Neural crest cell (in vitro differentiated cells): ENCODE measurements at places on chromosomes 6 and 20.
A peak's percentile ranks its signal among the peaks of the same experiment; 100 is the strongest.

DNA sequence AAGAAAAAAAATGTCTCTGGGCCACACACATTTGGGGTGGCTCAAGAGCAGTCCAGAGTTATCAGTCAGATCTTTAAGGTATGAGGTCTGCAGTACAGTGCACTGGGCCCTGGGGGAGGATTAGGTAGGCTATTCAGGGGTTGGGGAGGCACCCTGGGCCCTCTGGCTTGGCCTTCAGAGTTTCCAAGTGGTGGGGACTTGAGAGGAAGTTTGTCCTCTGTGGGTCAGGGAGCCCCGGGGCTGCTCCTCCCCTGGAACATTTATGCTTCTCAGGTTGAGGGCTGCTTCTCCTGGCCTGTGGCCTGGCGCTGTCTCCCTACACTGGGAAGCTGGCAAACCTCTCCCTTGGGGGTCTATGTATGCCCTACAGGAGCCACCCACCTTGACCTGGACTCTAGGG is 46.0 kb downstream of the PTK7 start:
- DNase-seq: no peak

GRCh38 chr20:3658019-3658715 is 5.0 kb downstream of the GFRA4 start:
- DNase-seq: no peak

DNA sequence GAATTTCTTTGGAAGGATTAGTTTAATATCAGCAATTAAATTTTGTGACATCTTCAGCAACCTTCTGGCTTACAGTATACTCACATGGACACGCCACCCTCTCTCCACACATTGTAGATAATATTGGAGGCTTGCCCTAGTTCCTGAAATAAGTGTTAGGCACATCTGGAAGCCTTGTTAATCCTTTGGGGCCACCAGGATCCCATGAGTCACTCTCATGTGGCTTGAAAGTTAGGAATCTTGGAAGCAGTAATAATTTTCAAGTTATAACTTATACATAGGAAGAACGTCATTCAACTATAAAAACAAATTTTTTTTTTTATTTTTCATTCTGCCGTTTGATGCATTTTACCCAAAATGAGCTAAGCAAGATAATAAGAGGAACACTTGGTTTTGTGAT is 20.5 kb downstream of the LAMA4 start:
- DNase-seq: no peak

DNA sequence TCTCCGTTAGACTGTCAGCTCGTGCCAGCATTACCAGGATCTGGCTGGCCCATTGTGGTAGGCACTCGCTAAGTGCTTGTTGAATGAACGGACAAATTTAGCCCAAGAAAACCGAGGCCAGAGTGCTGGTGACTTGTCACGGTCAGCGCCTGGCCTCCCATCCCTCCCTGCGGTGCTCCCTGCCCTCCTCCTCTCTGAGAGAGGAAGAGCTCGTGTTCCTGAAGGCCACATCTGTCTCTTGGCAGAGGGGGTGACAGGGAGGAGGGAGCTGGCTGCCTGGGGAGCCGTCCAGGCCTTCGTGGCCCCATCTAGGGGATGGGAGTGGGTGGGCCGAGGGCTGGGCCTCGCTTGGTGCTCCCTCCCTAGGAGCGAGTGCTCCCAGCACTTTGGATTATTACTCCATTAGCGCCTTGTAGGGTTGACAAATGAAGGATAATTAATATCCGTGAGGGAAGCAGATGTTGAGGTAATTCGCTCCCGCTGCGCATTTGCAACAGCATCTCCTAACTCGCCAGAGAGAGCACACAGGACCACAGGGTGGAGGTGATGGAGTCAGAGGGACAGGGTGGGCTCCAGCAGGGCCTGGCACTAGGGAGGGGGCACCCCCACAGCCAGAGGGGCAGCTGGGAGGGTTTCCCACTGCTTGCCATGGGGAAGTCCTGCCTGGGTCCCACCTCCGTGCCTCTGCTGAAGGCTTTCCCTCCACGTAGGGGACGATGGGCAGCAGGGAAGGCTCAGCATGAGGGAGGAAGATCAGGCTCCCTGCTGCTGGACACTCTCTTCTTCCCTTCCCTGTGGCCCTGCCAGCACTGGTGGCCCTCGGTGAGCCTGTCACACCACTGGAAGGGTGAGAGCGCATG is 37.0 kb downstream of the VSTM2L start:
- no peak for DNase-seq

DNA sequence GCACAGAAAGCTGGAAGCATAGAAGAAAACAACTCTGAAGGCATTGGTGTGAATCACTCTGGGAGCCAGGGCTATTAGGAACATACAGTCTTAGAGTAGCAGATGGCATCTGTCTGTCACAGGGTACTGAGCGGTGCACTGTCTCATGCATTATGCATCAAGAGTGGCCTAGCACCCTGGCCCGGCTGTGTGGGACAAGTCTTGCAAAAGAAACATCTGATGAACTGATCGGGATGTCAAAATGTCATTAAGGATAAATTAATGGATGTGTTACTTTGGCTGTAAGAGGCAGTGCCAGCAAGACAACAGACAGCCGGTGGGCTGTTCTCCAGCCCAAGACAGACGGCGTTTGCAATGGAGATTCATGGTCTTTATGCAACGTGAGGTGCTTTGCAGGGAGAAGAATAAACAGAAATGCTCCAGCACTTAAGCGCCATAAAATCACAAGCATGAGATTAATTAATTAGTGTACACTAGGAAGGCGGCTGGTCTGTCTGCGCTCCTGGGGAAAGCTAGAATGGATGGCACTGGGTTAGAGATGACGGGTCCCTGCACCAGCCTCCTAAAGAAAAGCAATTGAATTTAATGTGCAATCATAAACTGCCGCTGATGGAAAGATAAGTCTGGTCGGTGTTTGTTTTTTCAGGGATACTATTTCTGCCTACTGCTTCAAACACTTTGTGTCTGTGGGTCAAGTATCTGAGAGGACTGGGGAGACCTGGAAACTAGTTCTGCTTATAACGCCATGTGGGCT is 600.6 kb upstream of the CHD6 start:
- DNase-seq: no peak

GRCh38 chr6:133817460-133818047 is 71.4 kb upstream of the TCF21 start:
- DNase-seq: peak; percentile 41

DNA sequence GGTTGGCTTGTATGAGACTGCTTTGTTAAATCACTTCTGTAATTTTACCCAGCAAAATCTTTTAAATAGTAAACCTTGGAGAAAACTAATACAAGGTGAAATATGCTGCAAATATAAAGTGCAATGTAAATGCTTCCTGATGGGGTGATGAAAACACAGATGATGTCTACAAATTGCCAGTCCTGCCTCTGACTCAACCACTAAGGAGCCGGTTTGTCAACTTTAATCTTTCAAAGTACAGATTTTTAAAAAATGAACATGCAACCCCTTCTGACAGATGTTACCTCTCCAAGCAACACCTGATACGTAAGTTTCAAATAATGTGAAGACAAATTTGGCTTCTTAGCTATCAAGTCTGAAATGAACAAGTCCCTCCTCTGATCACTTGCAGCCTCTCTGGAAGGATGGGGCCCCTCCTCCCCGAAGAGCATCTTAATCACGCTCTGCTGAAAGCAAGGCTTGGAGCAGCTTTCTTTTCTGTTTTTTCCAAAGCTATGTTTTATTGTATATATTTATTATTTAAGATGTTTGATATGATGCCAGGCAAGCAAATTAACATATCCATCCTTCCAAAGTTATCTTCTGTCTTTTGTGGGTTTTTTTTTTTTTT is 196.0 kb downstream of the MYLK4 start:
- DNase-seq: no peak

DNA sequence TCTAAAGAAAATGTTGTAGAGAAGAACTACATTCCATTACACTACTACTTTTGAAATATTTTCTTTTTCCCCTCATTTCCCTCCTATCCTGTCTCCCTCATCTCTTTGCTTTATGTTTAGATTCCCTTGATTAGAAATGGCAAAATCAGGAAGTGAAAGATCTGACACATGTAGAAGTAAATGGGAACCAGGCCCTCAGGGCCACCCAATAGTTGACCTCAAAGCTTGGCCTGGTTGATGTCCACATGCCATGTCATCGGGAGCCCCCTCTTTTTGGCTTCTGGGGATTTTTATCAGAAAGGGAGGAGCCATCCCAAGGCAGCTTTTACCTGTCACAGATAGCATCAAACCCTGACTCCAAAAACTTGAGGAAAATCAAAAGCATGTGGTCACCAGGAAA is 168.3 kb upstream of the ECI2 start:
- DNase-seq: no peak

DNA sequence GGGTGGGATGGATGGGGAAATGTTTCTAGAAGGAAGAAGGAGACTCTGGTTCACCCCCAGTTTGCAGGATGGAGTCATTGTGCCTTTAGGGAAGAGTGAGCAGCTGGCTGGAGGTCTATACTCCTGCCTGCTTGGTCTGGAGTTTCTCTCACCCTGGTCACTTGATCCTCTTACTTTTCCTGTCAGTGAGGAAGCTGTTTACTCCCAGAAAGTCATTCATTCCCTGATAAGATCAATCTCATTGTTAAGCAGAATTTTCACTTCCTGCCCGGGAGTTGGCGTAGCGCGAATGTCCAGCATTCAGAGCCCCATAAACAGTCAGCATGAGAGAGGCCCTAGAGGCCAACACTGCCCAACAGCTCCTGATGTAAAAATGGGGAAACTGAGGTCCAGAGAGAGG is 70.4 kb upstream of the SIRPA start:
- no peak for DNase-seq

DNA sequence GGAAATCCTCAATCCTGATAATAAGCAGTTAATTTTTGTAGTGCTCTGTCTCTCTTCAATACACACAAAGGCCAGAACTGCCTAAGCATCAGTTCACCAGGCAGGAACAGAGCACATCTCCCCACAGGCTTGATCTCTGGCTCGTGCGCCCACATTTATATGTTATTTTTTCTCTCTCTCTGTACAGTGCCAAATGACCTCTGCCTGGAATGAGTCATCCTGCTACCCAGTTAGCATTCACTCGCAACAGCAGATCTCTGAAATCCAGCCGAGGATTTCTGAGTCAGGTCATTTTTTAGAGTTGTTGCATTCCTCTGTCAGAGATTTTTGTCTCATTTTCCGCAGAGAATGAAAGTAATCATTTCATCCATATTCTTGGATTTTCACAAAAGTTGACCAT is 107.1 kb downstream of the COL12A1 start:
- DNase-seq: no peak

GRCh38 chr6:109783250-109783986 is 92.3 kb downstream of the FIG4 start:
- DNase-seq: no peak

DNA sequence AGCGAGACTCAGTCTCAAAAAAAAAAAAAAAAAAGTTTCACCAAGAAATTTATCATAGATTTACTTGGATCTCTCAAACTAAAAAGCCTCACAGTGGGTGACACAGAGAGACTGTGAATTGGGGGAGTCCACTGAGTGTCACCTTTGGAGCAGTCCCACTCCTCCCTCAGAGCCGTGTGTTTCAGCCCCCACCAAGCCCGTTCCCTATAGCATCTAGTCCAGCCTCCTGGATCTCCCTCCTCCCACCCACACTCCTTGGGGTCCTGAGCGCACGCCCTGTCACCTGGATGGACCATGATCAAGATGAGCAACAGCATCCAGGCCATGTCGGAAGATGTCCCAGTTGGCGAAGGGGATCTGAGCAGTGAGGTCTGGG is 422 bp downstream of the NCR3 start:
- DNase-seq: no peak

DNA sequence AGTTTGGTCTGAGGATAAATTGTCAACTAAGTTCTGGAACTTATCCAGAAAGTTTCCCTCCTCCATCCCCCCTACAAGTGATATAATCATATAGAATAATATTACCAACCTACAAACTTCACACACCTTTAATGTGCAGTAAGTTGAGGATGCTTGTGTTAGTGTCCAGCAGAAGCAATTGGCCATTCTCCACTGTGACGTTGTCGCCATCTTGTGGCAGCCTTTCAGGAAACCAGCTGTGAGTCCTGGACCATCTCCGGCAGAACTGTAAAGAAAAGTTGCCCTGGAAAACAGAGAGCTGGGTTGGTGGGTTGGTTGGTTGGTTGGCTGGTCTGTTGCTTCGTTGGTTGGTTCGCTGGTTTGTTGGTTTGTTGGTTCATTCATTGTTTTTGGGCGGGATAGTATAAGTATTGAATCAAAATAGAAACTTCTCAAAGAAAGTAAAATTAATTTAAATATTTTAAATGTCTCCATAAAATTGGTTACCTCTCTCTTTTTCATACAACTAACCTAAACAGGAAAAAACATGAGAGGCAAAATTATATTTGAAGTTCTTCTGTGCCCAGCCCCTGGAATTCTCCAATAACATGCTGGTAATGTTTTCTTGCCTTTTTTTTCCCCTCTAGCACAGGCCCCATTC is 127.5 kb downstream of the PKHD1 start:
- peak; percentile 85 for DNase-seq

DNA sequence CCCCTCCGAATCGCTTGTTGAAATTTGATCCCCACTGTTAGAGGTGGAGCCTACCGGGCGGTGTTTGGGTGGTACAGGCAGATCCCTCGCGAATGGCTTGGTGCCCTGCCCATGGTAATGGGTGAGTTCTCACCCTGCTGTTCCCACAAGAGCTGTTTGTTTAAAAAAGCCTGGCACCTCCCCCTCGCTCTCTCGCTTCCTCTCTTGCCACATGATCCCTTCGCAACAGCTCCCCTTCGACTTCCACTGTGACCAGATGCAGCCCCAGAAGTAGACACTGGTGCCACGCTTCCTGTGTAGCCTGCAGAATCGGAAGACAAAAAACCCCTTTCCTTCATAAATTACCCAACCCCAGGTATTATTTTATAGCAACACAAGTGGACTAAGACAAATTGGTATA is 292.2 kb upstream of the QKI start:
- no peak for DNase-seq

DNA sequence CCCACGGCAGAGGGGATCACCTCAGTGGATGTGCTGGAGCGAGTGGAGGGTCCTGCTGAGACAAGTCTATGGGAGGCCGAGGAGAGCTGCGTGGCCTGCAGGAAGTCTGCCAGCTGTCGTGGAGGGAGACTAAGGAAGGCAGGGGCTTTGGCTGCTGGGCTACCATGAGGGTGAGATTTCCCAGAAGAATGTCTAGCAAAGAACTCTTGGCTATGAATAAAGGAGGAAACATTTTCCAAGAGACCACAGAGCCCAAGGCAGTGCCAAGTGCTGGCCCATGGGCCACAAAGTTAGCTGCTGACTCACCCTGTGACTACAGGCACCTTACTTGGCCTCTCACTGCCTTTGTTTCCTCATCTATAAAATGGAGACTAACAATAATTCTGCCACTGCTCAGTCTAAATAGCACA is 73.4 kb downstream of the PRDM1 start:
- DNase-seq: no peak

GRCh38 chr6:168067081-168067759 is 11.8 kb downstream of the FRMD1 start:
- DNase-seq: no peak

DNA sequence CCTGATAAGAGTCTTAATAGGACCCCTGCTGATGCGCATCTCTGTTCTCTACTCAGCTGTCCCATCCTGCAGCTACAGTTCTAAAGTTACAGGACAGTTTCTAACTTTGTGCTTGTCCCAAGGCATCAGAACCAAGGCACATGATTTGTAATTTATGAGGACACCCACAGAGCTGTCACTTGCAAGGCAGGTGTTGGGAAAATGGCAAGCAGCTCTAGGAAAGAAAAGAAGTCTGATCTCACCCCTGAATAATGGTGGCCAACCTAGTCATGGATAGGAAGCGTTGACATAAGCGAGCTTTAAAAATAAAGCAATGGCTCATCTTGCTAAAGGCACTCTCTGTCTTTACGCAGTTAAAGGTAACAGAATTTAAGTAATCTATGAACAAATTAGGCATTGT is 127.6 kb upstream of the VGLL2 start:
- DNase-seq: no peak

- DNase-seq: no peak
These were observed 60.5 kb downstream of the CD164 start for GRCh38 chr6:109321752-109322151.
